Cerebellar nuclear complex (tissue), 1 donor: ENCODE measurements at places on chromosomes 12 and 14.

DNA sequence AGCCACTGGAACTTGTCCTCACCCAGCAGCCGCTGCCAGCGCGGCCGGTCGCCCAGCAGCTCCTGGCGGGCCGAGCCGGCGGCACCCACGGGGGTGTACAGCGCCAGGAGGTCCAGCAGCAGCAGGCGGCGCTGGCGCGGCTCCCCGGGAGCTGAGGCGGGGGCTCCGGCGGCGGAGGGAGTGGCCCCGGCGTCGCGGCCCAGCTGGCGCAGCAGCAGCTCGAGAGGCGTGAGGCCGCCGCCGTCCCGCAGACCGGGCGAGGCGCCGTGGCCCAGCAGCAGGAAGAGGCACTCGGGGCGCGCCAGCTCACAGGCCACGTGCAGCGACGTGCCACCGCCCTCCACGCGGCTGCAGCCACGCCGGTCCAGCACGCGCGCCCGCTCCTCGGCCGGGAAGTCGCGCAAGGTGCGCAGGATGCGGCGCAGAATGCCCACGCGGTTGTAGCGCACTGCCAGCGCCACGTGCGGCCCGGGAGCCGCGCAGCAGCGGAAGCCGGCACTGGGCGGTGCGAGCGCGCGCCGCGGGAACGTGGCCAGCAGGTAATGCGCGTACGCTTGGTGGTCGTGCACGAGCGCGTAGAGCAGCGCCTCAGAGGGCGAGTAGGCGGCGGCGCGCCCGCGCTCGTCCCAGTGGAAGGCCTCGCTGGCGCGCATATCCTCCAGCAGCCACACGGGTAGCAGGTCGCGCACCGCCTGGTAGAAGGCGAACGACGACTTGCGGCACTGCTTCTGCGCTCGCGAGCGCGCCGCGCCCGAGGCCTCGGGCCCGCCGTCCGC, 2.3 kb downstream of the ANKRD9 start:
- DNase-seq: no peak

DNA sequence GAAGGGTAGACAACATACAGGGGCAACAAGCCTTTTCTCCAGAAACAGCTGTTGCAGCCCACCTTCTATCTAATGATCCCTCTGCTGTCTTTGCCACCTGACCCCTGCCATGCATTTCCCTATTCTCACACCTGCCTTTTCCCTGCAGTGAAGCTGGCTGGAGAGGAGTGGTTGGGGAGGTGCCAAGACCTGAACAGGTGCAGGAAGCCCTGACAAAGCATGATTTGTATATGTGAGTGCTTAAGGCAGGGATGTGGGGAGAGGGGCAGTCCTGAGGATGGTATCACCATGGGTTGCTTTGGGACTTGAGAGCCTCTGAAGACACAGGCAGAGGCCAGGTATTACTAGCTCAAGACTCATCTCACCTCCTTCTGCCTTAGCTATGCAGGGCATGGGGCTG, 2.9 kb upstream of the PFDN5 start:
- no peak for DNase-seq

GRCh38 chr12:23721268-23721667, 228.2 kb downstream of the SOX5 start:
- DNase-seq: no peak

GRCh38 chr12:62264706-62265105, 4.5 kb downstream of the USP15 start:
- no peak for DNase-seq

GRCh38 chr12:79409562-79409961, 281.2 kb downstream of the PAWR start:
- DNase-seq: no peak

GRCh38 chr14:42626986-42627385, 1020.3 kb downstream of the LRFN5 start:
- no peak for DNase-seq

DNA sequence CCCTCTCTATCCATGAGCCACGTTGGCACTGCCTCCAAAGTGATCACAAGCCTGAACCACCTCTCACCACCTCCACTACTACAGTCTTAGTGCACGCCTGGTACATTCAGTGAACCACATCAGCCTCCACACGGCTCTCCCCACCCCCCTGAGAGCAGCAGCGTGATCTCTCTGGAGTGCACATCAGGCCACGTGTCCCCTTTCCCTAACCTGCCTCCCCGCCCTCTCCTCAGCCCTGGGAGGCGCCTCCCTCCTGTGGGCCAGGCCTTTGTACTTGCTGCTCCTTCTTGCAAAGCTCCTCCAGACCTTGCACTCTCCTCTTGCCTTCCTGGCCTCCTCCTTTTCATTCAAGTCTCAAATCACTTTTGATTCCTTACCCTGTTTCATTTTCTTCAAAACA, 49.8 kb downstream of the SLC6A12 start:
- no peak for DNase-seq
